ENCODE measurements at places on chromosomes 4 and X. TPM values are rescaled to one million over a fixed set of nuclear protein-coding genes. Genes with fewer than 3 reads are reported as not detected.

- DNase-seq = no peak
These were observed 74.0 kb downstream of the CPZ start for GRCh38 chr4:8666581-8666980.

POF1B gene
- total RNA-seq = 2.9 TPM

DNA sequence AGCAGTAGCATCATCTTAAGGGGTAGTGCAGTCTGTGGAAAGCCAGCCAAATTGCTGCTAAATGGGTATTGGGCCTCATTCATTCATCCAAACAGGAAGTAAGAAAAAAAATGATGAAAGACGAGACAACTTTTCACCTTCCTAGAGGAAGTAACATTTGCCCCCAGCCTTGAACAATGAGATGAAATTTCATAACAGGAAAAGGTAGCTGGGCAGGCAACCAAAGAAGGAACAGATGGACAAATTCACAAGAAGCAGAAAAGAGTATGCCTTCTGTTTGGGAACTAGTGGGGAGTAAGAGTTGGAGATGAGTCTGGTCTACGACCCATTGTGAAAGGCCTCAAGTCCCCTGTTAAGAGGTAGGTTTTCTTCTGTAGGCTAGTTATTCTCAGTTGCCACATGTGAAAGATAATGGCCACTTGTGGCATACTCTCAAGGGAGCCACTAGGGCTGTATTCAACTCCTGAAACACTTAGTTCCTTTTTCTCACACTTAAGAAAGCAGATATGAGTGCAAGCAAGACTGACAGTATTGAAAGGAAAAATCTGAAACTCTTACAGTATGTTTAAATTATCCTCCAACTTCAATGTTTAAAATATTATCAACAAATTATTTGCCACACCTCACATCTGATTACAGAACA lies 190.4 kb downstream of the AR start:
- peak; percentile 34 for DNase-seq

DNA sequence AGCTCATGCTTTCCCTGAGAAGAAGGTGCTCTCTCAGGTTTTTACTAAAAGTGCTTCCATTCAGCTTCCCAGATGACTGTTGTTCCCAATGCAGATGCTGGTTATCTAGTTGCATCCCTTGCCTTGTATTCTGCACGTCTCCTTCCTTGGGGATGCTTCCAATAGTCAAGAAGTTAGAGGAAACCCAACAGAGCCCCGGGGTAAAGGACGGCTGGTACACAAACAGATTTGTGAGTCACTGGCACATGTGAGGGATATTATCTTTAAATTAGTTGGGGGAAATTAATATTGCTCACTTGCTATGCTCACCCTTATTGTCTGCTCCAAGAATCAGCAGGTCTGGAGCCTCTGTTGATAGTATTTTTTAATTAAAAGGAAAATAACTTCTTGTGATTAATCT lies 465.2 kb upstream of the BOD1L1 start:
- DNase-seq = no peak

DNA sequence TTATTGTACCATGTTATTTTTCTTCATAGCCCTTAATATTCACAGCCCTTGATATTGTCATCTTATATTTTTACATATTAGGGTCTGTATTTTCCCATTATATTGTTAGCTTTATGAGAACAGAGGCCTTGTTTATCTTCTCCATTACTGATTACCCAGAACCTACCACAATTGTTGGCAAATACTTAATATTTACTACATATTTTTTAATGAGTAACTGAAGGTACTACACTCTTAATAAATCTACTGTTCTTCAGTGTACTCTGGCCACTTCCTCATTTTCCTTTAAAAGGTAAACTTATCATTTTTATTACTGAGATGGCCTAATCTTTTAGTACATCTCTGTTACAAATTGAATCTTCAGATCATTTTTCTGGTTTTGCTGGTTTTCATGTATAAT lies 133.5 kb downstream of the COL4A5 start:
- no peak for DNase-seq

- no peak for DNase-seq
These were observed 10.7 kb downstream of the USP9X start for GRCh38 chrX:41095908-41096307.

GRCh38 chrX:54711735-54712134 lies 86.3 kb downstream of the ITIH6 start:
- no peak for DNase-seq

HERC5 gene
- total RNA-seq = 6.7 TPM

NRK gene
- 0.42 TPM for total RNA-seq

DNA sequence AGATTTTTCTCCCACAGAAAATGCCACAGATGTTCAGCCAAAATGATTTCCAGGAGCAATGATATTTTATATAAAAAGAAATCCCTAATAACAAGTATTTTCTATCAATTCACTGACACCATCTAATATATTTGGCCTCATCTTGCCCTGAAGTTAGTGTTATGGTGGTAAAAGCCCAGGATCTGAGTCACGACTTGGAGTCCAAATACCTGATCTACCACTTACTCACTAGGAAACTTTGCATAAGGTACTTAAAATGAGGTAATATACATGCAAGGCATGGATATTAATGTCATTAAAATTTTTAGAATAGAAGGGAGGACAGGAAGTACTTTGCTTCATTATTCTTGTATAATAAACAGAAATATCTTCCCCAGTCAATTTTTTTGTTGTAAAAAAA lies 16.3 kb downstream of the PPP3CA start:
- DNase-seq = no peak

DNA sequence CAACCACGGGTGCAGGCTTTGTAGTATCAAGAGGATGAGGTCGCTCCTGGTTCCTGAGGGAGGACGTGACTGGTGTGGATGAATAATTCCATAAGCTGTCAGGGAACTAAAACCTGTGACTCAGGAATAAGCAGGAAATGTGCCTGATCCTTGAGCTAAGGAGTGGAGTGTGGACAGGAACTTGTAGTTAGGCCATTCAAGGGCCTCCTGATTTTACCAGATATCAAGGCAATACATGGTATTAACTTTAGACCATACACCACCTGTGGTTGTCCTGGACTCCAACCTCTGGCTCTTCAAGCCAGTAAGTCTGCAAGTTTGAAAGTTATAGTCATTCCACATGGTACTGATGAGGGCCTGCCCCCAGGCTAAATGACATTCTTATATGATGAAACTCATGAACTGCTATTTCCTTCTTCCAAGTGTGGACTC lies 12.1 kb upstream of the ING2 start:
- DNase-seq = peak; percentile 42

DNA sequence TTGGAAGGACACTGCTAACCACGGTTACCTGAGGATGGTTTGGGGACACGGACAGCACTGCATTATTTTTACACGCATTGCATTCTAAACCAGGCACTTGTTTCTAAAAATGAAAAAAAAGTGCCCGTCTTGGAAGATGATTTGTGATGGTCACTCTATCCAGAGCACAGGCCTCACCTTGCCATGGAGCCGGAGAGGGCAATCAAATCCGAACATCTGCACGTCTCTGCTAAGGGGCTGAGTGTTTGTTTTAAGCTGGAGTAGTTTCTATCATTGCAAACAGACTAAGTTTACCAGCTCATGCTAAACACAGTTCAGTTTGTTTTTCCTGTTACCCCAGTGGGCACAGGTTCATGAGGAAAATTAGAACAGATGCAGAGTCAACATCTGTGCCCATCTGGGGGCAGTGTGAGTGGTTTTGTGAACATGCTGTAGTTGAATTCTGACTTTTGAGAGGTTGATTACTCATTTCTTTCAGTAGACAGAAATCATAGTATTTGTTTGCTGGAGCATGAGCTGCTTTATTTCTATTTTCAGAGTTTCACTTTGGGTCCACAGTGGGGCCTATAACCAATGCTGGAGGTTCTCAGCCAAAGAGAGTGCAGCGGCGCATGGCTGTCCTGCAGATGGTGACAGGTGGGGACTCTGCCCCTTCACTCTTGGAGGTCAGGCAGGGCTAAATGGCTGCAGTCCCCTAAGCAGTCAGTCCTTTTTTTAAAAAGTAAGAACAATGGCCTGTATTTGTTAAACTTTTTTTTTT lies 65.4 kb upstream of the ENPP6 start:
- DNase-seq = no peak

MAGEA12 gene
- total RNA-seq = not detected

- peak; percentile 1 for DNase-seq
These were observed 130.2 kb downstream of the CHRDL1 start for GRCh38 chrX:110665223-110666002.

SRPX gene
- 104 TPM for total RNA-seq

ADGRA3 gene
- 15.2 TPM for total RNA-seq

GRCh38 chr4:152243896-152244595 lies 291.8 kb downstream of the FBXW7 start:
- peak; percentile 97 for DNase-seq

DNA sequence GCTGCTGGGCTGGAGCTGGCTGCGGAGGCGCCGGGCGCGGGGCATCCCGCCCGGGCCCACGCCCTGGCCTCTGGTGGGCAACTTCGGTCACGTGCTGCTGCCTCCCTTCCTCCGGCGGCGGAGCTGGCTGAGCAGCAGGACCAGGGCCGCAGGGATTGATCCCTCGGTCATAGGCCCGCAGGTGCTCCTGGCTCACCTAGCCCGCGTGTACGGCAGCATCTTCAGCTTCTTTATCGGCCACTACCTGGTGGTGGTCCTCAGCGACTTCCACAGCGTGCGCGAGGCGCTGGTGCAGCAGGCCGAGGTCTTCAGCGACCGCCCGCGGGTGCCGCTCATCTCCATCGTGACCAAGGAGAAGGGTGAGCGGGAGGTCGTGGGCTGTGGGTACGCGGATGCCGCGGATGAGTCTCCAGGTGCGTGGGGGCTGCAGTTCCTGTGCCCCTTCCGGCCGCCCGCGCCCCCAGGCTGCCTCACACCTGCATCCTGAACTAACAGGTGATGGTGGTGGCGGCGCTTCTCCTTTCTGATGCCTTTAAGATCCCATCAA lies 499 bp downstream of the CYP2U1 start:
- DNase-seq = no peak

DNA sequence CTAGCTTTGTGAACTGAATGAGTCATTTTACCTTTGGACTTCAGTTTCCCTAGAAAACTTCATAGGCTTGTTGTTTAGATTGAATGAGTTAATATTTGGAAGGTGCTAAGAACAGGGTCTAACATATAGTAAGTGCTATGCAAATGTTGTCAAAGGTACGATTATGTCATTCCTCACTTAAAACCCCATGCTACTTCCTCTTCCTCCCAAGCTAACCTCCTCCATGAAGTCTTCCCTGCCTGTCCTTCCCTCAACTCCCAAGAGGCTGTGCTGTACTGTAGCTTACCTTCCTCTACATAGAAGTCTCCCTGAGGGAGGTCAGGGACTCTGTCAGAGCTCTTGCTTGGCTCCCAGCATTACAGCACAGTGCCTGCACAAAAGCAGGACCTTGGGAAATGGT lies 103.4 kb upstream of the PJA1 start:
- DNase-seq = no peak

EFHC2 gene
- total RNA-seq = 0.05 TPM

GRCh38 chr4:6957994-6958393 lies 48.4 kb downstream of the TBC1D14 start:
- no peak for DNase-seq

HOPX gene
- total RNA-seq = 2.6 TPM

GRCh38 chrX:482192-482701 lies 95.5 kb upstream of the PPP2R3B start:
- DNase-seq = no peak

CT47B1 gene
- total RNA-seq = not detected

DNA sequence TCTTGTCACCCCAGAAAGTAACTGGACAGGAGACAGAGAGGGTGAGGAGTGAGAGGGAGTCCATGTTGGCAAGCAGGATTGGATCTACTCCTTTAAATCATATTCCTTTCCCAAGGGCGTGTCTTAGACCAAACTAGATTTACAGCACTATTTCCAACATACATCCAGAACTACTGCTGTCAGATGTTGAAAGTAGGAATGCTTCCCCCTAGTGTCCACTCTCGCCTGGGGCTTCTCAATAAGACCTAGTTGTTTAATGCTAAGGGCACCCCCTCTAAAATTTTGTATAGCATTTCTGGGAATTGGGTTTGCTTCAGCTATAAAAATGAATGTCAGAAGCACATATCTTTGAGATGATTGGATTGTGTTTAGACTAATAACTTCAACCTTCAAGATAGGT lies 13.3 kb downstream of the OFD1 start:
- peak; percentile 72 for DNase-seq

PCDH10 gene
- total RNA-seq = 0.14 TPM
